ENCODE measurements at places on chromosomes 4 and X.

DNA sequence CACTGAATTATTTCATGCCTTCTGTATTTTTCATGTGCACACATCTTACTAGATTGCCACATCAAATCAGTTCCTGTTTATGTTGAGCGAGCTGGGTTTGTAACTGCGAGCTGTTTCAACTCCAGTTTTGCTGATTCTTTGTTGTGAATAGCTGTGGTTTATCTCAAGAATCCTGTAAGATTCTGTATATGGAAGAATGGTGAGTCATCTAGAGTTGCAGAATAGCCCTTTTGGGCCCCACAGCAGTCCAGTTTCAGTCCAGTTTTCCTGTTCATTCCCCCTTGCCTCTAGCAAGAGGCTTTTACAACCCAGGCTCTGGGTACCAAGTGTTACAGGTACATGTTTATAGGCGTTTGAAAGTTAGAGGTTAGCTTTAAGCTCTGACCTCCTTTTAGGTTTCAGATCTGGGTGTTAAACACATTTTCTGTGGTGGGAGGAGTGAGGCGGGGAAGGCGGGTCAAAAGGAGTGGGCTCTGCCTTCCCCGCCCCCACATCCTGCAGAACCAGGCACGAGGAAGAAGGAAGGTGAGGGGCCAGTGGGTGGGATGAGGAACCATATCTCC lies 32.7 kb downstream of the TBC1D14 start:
- DNase-seq: peak; percentile 95

GRCh38 chr4:153107246-153107645 lies 97.0 kb upstream of the TRIM2 start:
- DNase-seq: no peak

DNA sequence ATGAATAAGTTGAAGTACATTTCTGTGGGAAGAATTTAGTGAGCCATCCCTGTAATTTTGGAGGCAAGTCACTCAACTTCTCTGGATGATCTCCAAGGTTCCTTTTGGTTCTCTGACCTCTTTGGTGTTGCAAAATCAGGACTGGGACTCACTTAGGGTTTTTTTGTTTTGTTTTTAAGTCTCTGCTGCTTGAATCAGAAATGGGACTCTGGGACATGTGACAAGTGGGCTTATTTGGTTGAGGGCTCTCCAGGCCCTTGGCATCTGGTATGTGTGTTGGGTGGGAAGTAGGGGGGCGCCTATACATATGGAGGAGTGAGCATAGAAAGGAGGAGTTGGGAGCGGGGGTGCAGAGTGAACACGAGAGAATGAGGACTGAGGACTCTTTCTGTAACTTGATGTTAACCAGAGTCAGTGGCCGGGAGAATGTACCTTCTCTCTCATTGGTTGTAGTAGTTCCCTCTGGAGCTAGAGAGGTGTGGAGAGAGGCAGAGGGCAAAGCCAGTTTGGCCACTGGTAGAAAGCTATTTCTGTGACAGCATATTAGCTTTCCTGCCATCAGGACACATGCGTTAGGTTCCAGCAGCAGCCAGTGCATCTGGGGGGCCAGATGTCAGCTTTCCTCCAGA lies 1.9 kb downstream of the ARHGAP10 start:
- DNase-seq: no peak

DNA sequence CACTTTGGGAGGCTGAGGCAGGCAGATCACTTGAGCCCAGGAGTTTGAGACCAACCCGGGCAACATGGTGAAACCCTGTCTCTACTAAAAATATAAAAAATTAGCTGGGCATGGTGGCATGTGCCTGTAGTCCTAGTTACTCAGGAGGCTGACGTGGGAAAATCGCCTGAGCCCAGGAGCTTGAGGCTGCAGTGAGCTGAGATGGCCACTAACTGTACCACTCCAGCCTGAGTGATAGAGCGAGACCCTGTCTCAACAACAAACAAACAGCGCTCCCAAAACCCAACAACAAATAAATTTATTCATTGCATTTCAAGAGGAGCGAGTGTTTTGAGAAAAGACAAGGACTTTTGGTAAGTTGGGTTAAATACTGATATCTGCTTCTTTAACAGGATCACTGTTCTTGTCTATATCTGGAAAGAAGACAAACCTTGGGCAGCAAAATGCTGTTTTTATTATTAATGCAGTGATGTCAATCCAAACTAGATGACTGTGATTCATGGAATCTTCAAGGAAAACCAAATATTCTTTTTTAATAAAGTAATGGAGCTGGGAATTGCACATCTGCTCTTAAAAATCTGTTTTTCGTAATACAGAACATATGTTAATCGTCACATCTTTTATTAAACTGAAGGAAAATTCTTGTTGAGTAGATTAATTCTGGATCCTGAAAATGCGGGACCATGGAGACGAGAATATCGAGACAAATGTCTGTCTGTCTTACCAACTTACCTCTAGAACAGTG lies 90.8 kb upstream of the LIMCH1 start:
- no peak for DNase-seq

- DNase-seq: no peak
These were observed 48.4 kb upstream of the SEC24B start for GRCh38 chr4:109385260-109385659.

DNA sequence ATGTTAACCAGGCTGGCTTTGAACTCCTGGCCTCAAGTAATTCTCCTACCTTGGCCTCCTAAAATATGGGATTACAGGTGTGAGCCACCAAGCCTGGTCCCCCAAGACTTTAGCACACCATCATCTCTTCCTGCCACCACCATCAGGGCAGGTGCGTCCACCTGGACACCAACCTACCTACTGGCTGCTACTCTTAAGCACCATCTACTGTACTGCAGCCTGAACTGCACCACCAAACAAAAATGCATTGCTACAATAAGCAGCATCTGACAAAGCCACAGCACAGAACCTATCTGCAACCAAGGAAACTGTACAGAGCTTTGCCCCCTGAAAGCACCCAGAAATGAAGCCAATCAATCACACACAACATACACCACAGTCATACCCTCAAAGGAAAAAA lies 139.7 kb downstream of the EFHC2 start:
- no peak for DNase-seq

- DNase-seq: no peak
These were observed 13.3 kb downstream of the ADRA2C start for GRCh38 chr4:3779509-3779908.

GRCh38 chr4:104524591-104524990 lies 29.9 kb upstream of the CXXC4 start:
- no peak for DNase-seq

Data from GM04503 (cell line).